ENCODE measurements at places on chromosomes 6 and 20.
A peak's percentile ranks its signal among the peaks of the same experiment; 100 is the strongest.

- no peak for ATAC-seq
Measured at GRCh38 chr6:83061190-83061589, 4.5 kb downstream of the UBE3D start.

DNA sequence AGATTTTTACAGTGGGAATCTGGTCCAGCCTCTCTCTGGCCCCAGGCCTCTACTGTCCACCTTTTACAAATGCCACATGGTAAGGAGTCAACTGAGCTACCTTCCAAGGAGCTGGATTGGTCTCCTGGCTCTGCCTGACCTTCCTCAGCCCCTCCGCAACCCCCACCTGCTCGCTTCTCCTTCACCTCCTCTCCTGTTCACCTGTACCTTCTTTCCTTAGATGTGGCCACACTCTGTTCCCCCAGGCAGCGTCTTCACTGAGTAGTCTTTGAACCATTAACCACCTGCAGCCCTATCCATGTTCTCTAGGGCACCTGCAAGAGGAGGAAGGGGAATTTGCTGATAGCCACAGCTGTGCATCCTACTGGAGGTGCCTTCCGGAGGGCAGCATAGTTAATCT, 55.3 kb upstream of the DDR1 start:
- no peak for ATAC-seq

DNA sequence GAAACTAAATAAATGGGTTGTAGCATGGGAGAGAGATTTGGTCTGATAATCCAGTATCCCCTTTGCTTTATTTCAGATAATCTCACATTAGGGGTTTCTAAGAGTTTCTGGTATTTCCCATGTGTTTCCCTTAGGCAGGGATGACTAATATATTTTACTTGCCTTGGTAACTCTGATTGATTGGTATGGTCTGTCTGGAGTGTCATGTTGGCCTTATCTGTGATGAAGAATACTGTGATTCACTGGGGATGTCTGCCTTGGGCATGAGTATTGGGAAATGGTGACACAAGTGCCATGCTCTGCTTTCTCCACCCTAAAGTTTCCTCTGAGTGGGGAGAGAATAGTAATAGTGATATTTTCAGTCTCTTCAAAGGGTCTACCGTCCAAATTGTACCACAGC, 10.1 kb downstream of the SLC22A2 start:
- peak; percentile 76 for ATAC-seq

DNA sequence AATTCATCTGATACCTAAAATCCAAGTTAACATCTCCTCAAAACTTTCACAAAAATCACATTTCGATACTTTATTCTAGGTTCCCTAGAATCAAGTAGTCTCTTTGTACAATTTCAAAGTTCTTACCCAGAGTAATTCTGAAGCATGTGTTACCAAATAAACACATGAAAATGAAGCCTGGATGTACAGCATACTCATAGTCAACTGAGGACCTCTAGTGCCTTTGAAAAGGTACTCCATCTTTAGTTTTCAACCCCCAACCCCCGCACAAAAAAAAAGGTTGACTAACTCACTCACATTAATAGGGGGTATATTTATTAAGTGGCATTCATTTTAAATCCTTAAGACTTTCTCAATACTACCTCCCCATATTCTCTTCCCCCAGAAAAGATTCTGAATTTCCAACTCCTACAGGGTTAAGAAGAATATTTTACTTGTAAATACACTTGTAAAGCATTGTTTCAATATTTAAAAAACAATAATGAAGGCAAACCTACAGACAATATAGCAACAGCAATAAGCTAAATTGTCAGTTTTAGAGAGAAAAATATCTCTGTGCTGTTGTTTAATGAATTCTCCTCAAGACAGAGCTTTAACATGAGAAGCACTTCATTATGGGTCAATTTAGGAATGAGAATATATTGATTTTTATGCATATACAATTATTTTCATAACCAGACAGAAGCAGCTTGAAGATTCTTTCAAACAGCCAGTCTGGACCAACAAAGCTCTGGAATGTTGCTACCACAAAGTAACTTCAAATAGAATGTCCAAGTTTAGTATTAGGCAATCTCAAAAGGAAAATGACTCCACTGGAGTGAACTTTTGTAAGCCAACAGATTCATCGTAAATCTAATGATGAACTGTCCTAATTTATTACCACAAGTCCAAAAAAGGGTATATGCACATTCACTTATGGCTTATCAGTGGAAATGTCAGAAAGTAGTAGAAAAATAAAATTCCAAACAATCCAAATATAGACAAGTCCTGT, 3.3 kb downstream of the PLN start:
- ATAC-seq: peak; percentile 56

- no peak for ATAC-seq
Measured at GRCh38 chr6:75693534-75693933, 55.5 kb upstream of the MYO6 start.

DNA sequence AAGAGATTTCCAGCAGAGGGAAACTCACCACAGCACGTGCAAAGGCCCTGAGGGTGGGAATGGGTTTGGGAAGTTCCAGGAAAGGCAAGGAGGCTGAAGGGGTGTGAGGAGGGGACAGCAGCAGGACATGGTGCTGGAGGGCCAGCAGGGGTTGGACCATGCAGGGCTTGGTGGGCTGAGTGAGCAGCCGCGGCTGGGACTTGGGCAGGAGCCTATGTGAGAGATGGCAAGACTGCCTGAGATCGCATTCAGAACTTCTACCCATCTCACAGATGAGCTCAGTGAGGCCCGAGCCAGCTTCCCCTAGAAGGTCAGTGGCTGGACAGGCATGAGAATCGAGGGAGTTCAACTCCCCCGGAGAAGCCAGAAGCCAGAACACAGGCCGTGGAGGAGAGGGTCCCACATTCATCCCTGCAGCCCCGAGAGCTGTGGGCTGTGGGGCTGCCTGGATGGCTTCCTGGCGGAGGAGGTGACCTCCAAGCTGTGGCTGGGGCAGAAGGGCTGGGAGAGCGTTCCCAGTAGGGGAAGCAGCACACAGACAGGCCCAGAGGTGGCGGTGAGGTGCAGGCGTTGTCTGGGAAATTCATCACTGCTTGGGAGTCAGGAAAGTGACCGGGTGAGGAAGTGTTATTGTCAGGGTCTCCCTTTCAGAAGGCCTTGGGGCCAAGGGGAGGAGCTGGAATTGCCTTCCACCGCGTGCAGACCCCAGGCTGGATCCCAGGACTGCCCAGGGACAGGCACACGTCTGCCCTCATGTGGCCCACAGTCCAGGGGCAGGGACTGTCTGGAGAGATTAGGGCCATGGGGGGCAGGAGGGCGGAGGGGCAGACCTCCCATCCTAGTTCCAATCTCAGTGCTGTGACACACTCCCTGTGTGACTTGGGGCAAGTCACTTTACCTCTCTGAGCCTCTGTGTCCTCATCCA, 103.8 kb downstream of the CEBPB start:
- no peak for ATAC-seq

DNA sequence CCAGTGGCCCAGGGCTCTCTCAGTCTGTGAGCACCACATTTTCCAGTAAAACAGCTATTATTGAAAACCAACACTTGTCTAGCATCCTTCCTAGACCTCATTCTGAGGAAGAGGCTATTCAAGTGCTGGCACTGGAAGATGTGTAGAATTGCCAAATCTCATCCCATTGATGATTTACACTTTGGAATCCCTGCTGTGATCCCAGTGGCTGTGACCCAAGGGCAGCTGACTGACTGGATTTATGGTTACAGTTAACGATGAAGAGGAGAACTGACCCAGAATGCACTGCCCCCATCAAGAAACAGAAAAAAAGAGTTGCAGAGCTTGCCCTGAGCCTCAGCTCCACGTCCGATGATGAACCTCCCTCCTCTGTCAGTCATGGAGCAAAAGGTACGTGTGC, 2.4 kb downstream of the CMTR1 start:
- no peak for ATAC-seq

GRCh38 chr6:52537001-52537753, 39.7 kb downstream of the TRAM2 start:
- ATAC-seq: peak; percentile 76

DNA sequence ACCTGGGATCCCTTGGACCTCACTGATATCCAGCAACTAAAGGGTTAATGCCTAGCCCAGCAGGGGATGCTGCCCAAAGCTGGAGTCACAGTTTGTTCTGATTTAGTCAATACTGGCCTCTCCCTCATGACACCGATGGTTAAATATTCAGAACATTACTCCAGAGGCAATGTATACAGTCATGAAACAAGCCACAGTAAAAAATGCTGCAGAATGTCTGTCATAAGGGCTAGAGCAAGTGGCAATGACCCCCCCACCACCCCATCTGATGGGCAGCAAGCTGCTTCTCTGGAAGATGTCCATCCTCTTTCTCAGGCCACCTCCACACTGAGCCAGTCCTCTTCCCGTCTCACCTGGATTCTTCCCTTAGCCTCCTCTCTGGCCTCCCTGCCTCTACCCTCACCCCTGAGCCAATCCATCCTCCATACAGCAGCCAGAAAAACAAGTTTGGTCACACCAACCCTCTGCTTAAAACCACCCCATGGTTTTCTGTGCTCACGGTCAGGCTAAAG, 99.0 kb upstream of the KCNG1 start:
- ATAC-seq: no peak

DNA sequence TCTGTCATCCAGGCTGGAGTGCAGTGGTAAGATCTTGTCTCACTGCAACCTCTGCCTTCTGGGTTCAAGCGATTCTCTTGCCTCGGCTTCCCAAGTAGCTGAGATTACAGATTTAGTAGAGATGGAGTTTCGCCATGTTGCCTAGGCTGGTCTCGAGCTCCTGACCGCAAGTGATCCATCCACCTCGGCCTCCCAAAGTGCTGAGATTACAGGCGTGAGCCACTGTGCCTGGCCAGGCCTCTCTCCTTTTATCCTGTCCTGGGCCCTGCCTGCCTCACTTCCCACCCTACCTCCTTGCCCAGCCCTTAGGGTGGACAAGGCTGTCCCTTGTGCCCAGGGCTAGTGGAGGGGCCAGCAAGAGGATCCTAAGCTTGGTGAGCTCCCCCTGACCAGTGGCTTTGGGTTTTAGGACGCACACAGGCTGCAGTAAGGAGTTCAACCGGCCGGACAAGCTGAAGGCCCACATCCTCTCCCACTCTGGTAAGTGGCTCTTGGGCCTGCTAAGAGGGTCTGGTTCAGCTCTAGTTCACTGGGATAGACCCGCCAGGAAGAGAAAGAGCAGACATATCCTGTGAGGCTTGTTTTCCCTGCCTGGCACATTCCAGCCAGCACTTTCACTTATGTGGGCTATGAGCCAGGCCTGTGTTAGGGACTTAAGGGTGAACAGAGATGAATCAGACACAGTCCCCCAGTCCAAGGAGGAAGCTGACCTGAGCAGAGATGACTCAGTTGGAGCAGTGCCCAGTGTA, 21.9 kb upstream of the CHMP4B start:
- ATAC-seq: no peak

GRCh38 chr6:141443032-141443431, 689.7 kb upstream of the GJE1 start:
- ATAC-seq: no peak

DNA sequence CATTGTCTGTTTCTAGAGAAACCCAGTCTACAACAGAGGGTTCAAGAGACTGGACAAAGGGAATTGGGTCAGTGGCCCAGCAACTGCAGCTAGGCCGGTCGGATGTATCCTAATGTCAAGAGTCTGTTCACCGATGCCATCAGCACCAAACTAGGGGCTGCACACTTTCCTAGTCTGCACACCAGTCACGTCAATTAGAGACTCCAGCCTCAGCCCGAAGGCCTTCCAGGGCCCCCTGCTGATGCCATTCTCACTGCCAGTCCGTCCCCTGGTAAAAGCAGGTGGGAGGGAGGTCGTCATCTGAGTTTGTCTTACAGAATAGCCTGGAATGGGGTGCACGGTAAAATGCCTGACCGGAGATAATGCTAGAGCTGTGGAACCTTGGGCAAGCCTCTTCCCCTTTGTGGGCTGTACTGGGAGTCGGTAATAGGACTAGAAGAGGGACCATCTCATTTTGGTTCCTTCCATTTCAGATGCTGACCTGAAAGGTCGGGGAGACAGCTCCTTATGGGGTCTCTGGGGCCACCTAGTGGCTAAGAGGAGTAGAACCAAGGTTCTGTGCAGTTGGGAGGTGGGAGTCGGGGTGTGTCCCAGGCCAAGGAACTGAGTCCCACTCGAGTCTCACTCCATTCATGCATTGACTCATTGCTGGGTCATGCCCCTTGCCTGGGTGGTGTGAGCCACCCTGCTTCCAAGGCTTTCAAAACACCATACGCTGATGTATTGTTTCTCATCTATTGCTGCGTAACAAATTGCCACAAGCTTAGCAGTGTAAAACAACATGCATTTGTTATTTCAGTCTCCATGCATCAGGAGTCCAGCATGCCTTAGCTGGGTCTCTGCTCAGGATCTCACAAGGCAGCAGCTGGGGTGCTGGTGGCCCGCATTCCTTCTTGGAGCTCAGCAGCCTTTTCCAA, 5.1 kb downstream of the SOX12 start:
- ATAC-seq: peak; percentile 61

DNA sequence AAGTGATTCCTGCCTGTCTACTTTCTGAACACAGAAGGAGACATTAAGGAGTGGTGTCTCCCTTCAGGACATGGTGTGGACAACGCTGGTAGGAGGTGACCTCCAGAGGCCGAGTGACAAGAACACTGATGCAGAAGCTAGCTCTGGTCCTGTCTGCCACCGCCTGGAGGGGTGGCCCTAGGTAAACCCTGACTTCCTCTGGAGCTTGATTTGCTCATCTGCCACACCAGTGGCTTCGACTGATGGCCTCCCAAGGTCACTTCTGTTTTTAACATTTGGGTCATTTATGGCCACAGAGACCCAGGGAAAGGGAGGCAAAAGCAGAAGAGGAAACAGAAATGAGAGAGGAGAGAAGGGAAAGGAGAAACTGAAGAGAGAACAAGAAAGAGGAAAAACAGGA, 49.4 kb upstream of the SLC22A23 start:
- ATAC-seq: no peak

- ATAC-seq: no peak
Measured at GRCh38 chr6:50591135-50591534, 122.2 kb upstream of the TFAP2D start.

DNA sequence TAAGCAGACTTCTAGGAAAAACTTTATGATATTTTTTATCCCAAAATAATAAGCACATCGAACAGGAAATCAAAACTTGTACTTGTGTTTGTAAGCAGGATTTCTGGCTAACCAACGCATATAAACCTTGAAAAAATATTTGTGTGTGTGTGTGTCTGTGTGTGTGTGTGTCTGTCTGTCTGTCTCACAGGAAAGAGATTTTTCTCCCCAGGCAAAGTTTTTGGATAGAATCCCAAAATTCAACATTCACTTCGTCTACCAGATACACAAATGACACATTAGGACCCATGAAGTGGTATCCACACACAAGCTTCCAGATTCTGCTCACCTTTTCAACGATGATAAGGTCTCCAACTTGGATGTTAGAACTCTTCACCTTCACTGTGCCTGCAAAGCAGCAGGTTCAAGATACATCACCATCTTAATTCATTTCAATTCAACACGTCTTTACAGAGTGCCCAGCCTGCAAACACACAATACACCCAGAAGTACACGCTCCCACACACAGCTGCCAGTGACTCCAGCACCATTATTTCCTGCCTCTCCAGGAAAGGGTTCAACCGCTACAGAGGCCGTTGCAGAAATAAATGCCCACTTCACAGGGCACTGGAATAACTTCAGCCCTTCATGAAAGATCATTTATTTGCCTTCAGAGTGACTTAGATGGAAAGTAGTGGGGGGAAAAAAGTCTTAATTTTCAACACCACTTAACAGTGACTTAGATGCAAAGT, 70.9 kb downstream of the ATP9A start:
- no peak for ATAC-seq
